ENCODE measurements at places on chromosomes 11 and 22.

DNA sequence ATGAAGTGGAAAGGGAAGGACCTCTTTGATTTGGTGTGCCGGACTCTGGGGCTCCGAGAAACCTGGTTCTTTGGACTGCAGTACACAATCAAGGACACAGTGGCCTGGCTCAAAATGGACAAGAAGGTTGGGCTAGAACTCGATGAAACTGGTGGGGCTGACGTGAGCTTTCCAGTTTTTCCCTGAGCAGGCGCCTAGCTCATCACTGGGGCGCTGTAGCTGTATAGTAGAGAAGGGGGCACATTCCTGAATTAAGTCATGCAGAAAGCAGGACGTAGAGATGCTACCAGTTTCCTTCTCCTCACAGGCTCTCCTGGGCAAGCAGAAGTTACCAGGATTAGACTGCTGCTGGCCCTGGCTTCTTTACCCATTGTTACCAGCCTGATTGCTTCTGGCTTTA lies 33.3 kb downstream of the NF2 start:
- no peak for DNase-seq

DNA sequence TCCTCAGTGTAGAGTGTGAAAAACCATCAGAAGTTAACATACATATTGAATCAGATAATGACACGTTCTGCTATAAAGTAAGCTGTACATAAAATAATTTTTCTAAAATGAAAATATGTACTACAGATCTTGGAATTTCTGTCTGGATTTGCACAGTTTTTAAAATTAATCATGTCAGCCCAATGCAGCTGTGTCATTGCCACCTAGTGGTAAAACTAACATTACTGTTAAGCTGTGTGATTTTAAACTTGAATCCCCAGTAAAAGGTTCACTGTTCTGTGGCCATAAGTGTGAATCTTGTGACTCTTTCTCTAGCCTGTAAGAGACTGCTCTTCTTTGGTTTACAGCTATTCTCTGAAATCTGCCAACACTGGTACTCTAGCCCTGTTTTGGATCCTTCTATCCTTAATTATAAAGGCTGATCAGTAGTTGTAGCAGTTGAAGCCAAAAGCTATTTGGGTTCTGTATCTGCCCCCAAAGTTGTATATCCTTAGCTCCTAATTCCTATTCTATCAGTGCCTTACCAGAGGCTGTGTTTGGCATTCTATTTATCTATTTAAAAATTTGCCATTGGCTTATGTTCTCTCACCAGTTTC lies 4.0 kb downstream of the JRKL start:
- DNase-seq, result no peak

GRCh38 chr22:19818324-19819207 lies 36.1 kb downstream of the GNB1L start:
- DNase-seq, result no peak

GRCh38 chr11:43282607-43283440 lies 29.0 kb upstream of the API5 start:
- DNase-seq, result no peak

GRCh38 chr11:107563702-107564101 lies 1.8 kb downstream of the ALKBH8 start:
- peak; percentile 46 for DNase-seq

GRCh38 chr11:28537822-28538221 lies 429.6 kb downstream of the METTL15 start:
- DNase-seq, result no peak

- DNase-seq, result no peak
These were observed 31.6 kb upstream of the KCNQ1OT1 start for GRCh38 chr11:2731130-2732125.

GRCh38 chr11:28981381-28981780 lies 873.2 kb downstream of the METTL15 start:
- DNase-seq, result no peak

GRCh38 chr22:42156598-42156997 lies 26.0 kb upstream of the CYP2D6 start:
- DNase-seq, result no peak

GRCh38 chr11:70739811-70740487 lies 341.6 kb downstream of the CTTN start:
- no peak for DNase-seq

DNA sequence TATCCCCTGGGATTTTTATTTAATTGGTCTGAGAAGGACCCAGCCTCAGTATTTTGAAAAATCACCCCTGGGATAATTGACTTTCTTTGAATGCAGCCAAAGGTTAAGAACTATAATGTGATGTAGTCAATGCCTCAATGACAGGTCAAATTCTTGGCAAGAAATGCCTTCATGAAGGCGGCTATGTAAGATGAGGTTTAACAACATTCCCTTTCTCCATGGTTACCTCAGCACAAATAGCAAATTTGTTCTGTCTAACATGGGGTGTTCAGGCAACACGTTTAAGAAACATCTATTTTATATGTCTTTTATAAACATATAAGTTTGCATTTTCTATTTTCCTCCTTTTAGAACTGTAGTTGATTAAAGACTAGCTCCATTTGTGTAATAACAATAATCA lies 5.3 kb downstream of the SLN start:
- no peak for DNase-seq

DNA sequence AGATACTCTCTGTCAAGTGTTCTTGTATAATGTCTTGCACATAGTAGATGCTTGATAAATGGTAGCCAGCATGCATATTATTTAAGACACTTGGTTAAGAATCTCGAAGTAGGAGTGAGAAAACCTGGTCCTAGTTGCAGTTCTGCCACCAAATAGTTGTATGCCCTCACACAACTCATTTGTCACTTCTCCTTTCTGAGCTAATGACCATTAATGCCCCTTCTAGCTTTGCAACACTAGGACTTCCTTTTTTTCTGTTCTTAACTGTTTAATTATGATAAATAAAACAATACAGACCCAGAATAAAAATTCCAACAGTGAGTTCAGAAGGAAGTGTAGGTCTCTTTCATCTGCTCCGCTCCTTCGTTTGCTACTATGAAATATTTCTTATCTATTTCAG lies 453.6 kb downstream of the TMEM135 start:
- DNase-seq, result no peak

- DNase-seq, result no peak
These were observed 17.1 kb upstream of the EFCAB6 start for GRCh38 chr22:43828998-43829782.

GRCh38 chr11:26930518-26931247 lies 63.2 kb upstream of the FIBIN start:
- no peak for DNase-seq

GRCh38 chr11:93145390-93145915 lies 52.3 kb downstream of the SLC36A4 start:
- DNase-seq, result no peak

DNA sequence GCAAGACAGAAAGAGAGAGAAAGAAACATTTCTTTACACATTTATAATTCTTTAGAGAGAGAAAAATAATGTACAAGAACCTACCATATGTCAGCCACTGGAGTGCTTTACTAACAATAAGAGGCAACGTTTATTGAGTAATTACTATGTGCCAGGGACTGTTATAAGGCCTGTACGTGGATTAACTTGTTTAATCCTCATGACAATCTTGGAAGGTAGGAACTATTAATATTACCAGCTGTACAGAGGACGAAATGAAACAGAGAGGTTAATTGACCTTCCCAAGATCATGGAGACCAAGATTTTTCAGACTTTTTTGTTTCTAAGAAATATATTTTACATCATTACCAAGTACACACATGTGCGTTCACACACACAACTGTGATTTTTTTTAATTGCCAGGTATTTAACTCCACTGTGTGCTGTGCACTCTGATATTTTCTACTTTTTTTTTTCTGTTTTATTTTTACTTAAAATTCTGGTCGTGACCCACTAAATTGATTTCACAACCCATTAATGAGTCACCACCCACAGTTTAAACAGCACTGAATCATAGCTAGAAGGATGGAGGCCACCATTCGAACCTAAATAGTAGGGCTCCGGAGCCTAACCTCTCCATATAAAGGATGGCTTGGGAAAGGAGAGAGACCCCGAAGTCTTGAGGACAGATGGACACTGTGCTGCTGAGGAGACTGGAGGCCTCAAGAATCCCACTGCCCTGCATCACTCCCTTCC lies 21.4 kb downstream of the CREB3L1 start:
- DNase-seq, result no peak

DNA sequence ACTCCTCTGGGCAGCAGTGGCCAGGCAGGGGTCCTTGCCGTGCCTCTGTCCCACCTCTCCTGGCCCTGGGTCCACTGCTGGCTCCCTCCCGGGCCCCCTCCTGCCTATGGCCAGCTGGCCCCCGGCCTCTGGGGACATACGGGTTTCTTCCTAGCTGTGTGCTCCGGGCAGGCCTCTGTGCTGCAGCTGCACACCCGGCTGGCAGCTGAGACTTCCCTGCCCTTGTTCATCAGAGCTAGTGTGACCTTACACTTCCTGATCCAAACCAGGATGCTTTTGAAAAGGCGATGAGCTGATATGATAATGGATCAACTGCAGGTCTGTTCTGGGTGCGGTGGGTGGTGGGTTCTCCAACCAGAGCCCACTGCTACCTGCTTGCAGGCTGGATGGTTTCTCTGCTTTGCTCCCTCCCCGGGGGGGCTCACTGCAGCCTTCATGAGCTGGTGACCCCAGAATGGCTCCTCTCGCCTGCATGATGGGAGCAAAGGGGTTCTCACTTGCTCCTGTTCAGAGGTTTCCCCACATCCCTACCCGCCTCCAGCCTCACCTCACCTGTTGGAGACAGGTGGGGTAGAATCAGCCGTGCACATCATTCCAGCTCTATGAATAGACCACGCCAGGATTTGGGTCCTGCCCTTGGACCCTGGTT lies 13.3 kb downstream of the B3GAT1 start:
- DNase-seq, result no peak

- no peak for DNase-seq
These were observed 34.0 kb upstream of the ALX4 start for GRCh38 chr11:44343778-44344422.

GRCh38 chr11:85167038-85167437 lies 460.1 kb downstream of the DLG2 start:
- DNase-seq, result no peak

DNA sequence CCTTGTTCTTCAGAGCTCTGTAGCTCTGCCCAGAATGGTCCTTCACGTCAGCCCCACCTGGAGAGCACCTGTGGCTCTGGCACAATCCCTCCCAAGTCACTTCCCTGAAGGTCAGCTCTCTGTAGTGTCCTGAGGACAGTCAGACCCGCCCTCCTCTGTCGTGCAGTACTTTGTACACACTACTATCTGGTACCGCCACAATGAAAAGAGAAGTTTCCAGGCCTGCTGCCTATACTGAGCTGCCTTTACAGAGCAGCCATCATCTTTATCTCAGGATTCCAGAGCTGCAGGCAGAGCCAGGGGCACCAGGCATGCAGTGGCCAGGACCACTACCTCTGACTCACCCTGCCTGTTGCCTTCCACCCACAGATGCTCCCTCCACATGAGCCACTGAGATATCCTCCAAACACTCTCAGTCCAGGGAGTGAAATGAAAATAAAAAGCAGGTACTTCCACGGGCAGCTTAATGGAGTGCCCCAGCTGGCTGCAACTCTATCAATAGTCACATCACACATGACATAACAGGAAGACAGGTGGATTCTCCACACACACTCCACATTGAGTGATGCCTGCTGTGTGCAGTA lies 7.3 kb downstream of the PACSIN2 start:
- peak; percentile 14 for DNase-seq

DNA sequence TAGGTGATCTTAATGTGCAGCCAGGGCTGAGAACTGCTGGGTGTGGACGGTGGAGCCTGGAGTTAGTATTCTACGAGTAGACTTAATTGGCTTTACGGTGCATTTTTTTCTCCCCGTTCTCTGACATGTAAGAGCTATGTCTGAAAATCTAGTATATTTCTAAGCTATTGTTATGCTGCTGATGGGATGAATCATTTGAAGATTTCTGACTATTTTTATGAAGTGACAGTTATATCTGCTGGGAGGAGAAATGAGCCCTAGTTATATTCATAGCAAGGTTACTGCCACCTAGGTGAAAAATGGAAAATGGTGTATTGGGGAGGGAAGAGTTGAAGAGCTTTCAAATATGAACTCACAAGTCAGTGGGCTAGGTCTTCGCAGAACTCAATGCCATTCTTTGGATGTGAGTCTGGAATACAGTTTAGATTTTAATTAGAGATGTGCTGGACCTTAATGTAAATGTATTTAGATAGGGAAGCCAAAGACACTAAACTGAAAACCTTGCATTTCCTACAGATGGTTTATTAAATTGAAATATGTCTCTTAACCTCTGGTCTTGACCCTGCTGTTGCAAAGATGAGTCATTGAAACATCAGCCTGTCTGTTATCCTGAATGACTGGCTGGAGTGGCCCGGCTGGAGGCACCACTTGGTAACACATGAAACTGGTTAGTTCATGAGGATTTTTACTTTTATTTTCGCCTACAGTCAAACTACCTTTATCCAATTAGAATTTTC lies 293.7 kb downstream of the DDX10 start:
- DNase-seq, result no peak

DNA sequence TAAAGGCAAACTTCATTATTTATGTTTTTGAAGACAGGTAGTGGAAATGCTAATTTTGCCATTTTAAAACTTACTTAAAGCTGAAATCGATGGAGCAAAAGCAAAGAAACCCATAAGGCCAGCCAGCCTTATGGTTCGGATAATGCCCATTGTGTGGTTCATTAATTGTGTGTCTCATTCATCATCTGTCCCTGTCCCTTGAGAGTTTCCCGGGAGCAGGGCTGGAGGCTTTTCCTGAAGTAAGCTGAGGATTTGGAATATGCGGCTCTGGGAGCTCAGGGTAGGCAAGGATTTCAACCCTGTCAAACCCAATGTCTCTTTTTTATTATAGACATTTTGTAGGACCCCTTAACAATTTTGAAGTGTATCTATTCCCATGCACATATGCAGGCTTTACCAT lies 790.0 kb upstream of the KIRREL3 start:
- no peak for DNase-seq

GRCh38 chr22:19199479-19199878 lies 20.9 kb upstream of the SLC25A1 start:
- DNase-seq, result no peak

GRCh38 chr11:81886406-81887075 lies 847.1 kb downstream of the FAM181B start:
- DNase-seq, result no peak

DNA sequence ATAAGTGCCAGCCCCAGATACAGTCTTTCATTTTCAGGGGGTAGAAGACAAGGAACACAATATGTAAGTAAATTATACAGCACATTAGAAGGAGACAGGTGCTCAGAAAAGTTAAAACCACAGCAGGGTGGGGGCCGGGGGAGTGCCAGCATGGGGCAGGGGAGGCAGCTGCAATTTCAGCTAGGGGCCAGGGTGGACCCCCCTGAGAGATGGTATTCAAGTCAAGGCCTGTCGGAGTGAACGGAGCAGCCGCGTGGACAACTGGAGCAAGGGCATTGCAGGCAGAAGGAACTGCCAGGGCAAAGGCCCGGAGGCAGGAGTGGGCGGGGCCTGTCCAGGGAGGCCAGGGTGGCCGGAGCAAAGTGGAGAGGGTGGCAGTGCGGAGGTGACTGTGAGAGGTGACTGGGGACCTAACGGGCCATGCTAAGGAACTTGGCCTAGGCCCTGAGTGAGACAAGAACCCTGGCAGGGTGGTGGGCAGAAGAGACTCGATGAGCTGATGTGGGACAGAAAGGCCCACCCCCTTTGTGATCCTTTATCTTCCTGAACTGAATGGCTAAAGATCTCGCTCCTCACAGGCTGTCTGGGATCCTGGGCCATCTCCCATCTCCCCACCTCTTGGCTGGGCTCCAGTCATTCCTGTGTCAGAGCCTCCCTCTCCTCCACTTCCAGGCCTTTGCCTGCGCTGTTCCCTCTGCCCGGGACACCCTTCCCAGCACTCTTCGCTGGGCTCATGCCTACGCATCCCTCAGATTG lies 22.4 kb upstream of the FLRT1 start:
- DNase-seq, result no peak
